Stimulated activated CD8-positive, alpha-beta memory T cell treated with anti-CD3 and anti-CD28 coated beads, Interleukin-4, amount 100 ng/mL, for 1 hour (primary cell): ENCODE measurements at places on chromosomes 2 and 18.

DNA sequence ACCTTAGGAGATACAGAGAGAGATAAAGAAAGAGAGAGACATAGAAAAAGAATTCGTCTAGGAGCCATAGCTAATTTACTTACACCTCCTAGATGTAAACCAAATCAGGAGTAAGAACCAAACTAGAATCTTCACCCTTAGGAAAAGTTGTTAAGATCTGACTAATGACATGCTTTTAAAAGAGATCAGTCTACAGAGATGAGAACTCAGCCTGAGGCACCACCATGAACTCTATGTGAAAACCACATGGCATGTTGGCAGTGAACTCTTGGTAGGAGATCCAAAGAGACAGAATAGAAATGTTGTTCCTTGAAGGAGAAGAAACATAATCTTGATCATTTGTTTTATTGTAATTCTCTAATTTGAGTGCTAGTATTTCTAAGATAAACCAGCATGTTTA, 585.4 kb upstream of the ID2 start:
- DNase-seq: no peak

DNA sequence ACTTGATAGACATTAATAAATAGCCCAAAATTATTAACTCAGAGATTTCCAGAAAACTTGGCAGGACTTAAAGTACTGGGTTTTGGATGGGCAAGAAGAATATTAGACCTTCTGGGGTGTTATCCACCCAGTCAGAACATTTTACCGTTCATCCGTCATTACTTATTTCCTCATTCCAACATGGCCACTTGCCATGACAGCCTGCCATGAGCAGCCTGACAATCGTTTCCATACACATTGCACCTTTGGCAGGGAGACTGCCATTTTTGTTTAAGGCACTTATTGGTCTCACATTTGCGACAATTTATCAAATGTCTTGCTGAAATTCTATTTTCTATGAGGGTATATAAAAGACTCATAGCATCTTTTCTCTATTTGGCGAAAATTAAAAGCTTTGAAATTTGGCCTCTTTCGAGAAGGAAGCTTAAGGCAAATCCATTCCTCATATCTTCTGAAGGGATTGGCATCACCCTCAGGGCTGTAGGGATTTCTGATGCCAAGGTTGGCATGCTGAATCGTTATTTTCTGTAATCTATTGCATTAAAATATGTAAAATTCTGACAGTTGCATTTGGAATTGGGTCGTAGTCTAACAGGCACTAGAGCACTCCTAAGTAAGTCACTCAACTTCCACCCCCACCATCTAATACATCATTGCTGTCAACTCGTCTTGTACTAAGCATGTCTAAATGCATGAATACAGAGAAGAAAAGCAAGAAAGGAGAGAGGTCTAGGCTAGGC, 406.3 kb upstream of the PIK3C3 start:
- no peak for DNase-seq

- DNase-seq: no peak
Observed at GRCh38 chr2:1660656-1661640, 83.4 kb downstream of the PXDN start.

DNA sequence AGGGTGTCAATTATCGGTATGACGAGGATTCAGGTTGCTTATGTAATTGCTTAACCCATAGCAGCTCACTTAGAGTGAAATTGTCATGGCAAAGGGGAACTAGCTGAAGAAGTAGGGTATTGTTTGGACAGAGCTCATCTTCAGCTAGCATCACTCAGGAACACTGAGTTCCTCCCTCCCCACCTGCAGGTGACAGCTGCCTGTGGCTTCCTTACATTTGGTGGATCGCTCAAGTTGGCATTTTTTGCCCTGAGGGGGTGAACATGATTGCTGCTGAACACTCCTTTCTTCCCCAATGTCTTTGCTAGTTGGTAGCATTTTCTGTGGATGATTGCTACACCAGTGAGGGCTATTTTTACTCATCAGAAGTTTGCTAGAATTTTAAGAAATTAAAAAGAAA, 86.7 kb upstream of the THUMPD2 start:
- no peak for DNase-seq

GRCh38 chr2:161039071-161039470, 121.2 kb upstream of the TANK start:
- DNase-seq: no peak

GRCh38 chr18:8689517-8689916, 15.8 kb upstream of the MTCL1 start:
- DNase-seq: no peak

GRCh38 chr2:158835431-158835830, 40.3 kb downstream of the DAPL1 start:
- no peak for DNase-seq

- DNase-seq: no peak
Observed at GRCh38 chr2:67215214-67216055, 181.7 kb upstream of the ETAA1 start.

DNA sequence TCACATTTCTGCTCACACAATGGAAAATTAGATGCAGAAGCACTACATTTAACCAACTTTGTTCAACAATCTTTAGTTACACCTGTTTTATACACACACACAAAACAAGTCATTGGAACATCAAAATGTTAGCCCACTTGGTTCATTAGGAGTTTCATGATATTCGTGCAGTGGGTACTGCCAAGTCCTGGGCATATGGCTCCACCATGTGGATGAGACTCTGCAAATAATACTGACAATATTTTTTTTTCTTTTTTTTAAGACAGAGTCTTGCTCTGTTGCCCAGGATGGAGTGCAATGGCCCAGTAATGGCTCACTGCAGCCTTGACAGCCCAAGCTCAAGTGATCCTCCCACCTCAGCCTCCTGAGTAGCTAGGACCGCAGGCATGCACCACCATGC, 34.5 kb upstream of the GRB14 start:
- DNase-seq: no peak

GRCh38 chr2:105621038-105621437, 123.7 kb upstream of the NCK2 start:
- DNase-seq: no peak

DNA sequence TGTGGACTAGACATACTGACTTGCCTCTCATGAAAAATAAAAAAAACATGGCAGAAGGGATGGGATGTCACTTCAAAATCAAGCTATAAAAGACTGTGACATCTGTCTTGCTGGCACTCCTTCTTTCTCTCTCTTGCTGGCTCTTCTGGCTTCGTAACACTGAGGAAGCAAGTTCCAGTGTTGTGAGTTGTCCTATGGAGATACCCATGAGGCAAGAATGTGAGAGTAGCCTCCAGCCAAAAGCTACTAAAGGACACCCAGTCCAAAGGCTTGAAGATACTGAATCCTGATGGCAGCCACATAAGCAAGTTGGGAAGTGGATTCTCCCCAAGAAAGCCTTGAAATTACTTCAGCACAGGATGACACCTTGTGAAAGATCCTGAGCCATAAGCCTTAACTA, 376.1 kb upstream of the TMEFF2 start:
- DNase-seq: no peak

DNA sequence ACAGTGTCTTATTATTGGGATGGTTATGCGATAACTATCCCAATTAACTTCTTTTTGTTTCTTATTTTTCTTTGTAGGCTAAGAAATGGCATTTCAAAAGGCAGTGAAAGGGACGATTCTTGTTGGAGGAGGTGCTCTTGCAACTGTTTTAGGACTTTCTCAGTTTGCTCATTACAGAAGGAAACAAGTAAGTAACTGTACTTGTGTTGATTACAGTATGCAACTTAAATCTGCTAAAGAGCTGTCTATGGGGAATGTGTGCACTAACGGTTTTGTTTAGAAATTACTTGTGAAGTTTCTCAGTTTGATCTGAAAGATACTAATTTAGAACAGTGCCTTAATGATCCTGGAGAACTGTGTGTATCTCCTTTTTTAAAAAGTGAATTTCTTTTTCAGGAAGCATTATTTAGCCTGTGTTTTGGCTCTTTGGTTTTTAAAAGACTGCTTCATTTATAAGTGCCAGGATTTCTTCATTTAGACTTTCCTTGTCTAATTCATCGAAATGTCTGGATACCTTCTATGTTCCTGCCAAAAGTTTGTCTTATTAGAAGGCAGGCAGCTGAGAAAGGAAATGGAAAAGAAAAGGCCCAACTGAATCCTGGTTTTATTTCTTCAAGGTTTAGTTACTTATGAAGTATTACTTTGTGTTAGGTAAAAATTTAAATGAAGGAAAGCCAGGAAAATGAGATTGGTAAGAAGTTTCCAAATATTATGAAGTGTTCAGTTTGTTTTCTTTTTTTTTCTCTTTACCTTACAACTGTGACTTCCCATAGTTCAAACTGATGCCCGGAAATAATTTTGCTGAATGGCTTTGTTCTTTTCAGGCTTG, 40.1 kb downstream of the GPD2 start:
- DNase-seq: no peak

GRCh38 chr18:78129260-78129659, 850.4 kb upstream of the SALL3 start:
- DNase-seq: no peak

DNA sequence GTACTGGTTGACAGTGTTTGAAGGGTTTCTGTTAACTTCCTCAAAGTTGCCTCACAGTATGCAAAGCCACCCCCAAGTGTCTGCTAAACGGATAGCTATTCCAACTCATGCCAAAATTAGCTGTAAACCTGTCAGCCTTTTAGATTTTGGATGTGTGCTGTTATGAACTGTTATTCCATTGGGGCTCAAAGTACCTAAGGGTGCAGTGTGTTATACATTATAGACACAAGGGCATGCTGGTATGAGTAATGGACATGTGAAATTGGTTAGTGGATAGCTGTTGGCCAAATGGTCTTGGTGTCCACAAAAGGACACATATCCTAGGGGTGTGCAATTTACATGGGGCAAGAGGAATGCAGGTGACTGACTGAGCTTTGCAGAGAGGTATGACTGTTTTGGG, 33.7 kb upstream of the CCBE1 start:
- no peak for DNase-seq

- DNase-seq: no peak
Observed at GRCh38 chr18:48997985-48998831, 47.4 kb upstream of the SMAD7 start.

DNA sequence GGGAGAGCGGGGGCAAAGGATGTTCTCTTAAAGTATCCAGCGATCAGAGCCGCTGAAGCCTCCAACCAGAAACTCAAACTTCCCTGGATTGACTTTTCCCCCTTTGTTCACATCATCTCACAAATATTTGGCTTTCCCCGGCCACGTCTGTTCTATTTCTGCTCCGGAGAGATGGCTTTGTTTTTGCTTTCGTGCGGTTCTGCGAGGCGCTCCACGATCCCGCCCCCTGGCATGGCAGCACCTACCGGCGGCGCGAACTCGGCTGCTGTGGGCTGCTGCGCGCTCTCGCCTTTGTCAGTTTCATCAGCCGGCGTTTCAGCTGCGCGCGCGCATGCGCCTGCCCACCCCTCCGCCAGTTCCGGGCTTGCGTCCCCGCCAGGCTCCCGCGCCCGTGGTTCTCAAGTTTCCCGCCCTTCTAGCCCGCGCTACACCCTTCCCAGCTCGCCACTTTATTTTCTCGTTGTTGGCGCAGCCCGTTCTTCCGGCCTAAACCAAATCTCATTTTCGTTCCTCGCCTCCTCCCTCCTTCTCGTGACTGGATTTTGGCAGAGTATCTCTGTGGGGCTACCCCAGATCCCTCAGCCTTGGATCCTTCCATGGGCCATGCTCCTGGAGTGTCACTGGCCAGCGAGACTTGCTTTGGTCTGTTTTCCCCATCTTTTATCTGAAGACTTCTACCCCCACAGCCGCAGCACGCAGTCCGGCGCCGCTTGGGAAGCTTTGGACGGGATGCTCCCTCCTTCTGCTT, 98.0 kb downstream of the INSIG2 start:
- peak; percentile 73 for DNase-seq

DNA sequence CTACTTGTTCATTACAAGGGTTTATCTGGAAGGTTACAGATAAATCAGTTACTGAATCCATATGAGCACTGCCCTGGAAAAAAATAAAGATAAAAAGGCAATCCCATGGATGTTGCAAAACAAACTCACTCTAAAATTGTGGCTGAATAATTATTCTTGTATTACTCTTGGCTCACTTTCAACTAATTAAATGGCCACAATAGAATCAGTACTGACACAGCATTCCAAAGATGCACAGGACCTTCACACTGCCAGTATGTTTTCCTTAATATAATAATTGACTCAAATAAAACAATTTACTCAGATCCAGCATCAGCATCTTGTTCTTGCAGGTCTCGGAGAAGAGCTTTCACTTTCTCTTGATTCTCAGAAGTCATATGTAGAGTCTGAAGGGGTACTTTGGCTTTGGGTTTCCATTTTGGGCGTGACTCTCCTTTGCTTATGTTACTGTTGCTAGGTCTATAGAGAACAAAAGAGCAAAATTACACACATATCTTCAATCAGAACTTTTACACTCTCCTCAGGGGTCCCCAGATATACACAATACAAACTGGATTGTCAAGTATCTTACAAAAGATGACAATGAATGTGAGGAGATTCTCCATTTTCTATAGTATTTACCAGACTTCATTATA, 12.6 kb downstream of the DHX57 start:
- DNase-seq: no peak

DNA sequence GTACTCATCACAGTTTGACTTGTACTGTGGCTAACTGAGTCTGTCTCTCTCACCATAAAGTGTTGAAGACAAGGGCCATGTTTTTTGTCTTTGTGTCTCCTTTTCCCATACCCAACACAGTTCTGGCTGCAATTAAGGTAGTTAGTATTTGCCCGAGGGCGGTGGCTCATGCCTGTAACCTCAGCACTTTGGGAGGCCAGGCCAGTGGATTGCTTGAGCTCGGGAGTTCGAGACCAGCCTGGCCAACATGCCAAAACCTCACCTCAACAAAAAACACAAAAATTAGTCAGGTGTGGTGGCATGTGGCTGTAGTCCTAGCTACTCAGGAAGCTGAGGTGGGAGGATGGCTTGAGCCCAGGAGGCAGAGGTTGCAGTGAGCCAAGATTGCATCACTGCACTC, 6.9 kb upstream of the KIF3C start:
- no peak for DNase-seq

DNA sequence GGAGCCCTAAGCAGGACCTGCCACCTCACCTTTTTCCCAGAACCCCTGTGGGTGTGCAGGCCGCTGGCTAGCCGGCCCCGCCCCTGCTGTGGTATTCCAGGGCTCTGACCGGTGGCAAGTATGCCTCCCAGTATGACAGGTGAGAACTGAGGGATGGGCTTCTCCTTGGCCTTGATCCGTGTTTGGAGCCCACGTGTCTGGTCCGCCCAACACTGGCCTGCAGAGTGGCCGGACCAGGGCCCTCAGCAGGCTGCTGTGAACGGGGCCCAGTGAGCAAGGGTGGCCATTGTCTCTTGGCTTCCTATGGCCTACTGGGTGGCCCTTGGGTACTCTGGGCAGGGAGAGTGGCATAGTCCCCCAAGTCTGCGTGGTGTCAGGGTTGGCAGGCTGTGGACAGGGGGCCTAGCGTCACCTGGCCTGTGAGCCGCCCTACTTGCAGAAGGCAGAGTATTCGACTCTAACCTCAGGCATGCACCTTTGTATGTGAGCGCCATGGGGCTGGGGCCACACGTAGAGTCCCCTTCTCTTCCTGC, 1.8 kb downstream of the RNPEPL1 start:
- DNase-seq: no peak

GRCh38 chr2:28336264-28336980, 56.2 kb upstream of the FOSL2 start:
- no peak for DNase-seq

DNA sequence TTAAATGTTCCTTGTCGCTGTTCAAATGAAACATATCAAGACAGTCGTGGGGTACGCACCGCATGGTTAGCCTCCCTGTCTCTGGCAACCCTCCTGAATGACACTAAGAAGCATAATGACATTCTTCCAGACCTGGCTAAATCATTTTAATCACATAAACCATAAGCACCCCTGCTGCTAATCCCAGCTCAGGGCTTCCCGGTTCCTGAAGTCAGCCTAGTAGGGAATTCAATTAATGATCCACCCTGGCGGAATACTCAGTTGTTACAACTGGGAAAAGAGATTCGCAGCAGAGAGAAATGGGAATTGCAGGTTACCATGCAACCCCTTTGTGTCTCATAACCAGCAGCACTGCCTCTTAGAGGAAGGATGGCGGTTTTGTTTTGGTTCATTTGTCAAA, 200.8 kb upstream of the AGAP1 start:
- DNase-seq: no peak
